ENCODE measurements at places on chromosomes 12 and 14. TPM values are rescaled to one million over a fixed set of nuclear protein-coding genes. Genes with fewer than 3 reads are reported as not detected.
A peak's percentile ranks its signal among the peaks of the same experiment; 100 is the strongest.

- no peaks in the 10 kb centered on the region for H3K36me3 ChIP-seq
- no peaks in the 10 kb centered on the region for H3K27me3 ChIP-seq
- H3K4me3 ChIP-seq: no peak overlapping the region
- H3K27ac ChIP-seq: no peak overlapping the region
Observed at GRCh38 chr12:51773145-51773869, 75.2 kb downstream of the FIGNL2 start.

- no peaks in the 10 kb centered on the region for H3K36me3 ChIP-seq
- H3K4me1 ChIP-seq: peaks cover 8% of the 10 kb centered on the region
- no peak overlapping the region for H3K4me3 ChIP-seq
- DNase-seq: peak; percentile 52
- H3K27me3 ChIP-seq: no peaks in the 10 kb centered on the region
Observed at GRCh38 chr14:96122496-96122895, 82.1 kb upstream of the BDKRB2 start.

GRCh38 chr14:99718031-99718810 is 34.1 kb downstream of the CYP46A1 start:
- H3K4me3 ChIP-seq: no peak overlapping the region
- DNase-seq: no peak
- H3K27ac ChIP-seq: no peak overlapping the region
- no peaks in the 10 kb centered on the region for H3K36me3 ChIP-seq

The AKAP3 gene
- total RNA-seq: 1.1 TPM

GRCh38 chr14:92427096-92427495 is 86.5 kb upstream of the RIN3 start:
- no peaks in the 10 kb centered on the region for H3K4me1 ChIP-seq
- no peak for DNase-seq
- H3K27ac ChIP-seq: no peak overlapping the region
- no peaks in the 10 kb centered on the region for H3K36me3 ChIP-seq
- no peaks in the 10 kb centered on the region for H3K27me3 ChIP-seq
- no peak overlapping the region for H3K4me3 ChIP-seq

DNA sequence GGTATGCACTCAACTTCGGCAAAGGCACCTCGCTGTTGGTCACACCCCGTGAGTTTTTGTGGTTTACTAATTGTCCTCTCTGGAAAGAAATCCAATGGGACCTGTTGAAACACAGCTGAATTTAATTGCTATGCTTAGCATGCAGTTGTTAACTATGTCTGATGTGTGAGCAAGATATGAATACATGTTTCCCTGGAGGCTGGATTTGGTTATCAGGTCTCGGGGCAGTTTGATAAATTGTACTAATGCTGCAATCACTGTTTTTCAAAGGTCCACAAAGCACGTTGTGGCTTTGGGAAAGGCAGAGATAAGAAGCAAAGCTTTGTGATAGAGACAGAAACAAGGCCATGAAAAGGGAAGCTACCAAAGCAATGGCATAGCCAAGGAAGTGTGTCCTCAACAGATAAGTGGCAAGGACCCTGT is 91.3 kb downstream of the DAD1 start:
- DNase-seq: no peak
- no peaks in the 10 kb centered on the region for H3K27me3 ChIP-seq
- H3K4me1 ChIP-seq: peaks cover 3% of the 10 kb centered on the region
- H3K27ac ChIP-seq: no peak overlapping the region
- no peaks in the 10 kb centered on the region for H3K36me3 ChIP-seq

GRCh38 chr12:80581783-80582182 is 125.7 kb upstream of the MYF6 start:
- no peak for DNase-seq
- H3K4me3 ChIP-seq: no peak overlapping the region
- H3K27me3 ChIP-seq: no peaks in the 10 kb centered on the region
- H3K27ac ChIP-seq: no peak overlapping the region
